ENCODE measurements at places on chromosomes 2 and 18. TPM values are rescaled to one million over a fixed set of nuclear protein-coding genes. Genes with fewer than 3 reads are reported as not detected.

The BMP10 gene
- not detected for total RNA-seq

The SH3RF3 gene
- total RNA-seq = 3.9 TPM

The ZC3H6 gene
- total RNA-seq = 29.9 TPM

The HAUS1 gene
- 16.7 TPM for total RNA-seq

The INSIG2 gene
- total RNA-seq = 16.9 TPM

The HOXD13 gene
- not detected for total RNA-seq

The MYO1B gene
- total RNA-seq = 0.70 TPM

The NCL gene
- 461 TPM for total RNA-seq

The GNLY gene
- 89.8 TPM for total RNA-seq

The FABP1 gene
- total RNA-seq = 0.73 TPM

The FHL2 gene
- total RNA-seq = 0.56 TPM

The C2orf81 gene
- total RNA-seq = 9.5 TPM

The SDC1 gene
- total RNA-seq = not detected

The ZNF2 gene
- total RNA-seq = 7.8 TPM

The CLEC4F gene
- not detected for total RNA-seq

The ZNF521 gene
- total RNA-seq = 1.4 TPM

The SLC16A14 gene
- 0.41 TPM for total RNA-seq

The RUFY4 gene
- total RNA-seq = 0.65 TPM

The SERPINB10 gene
- total RNA-seq = not detected

The GPR35 gene
- total RNA-seq = 13.2 TPM

The DES gene
- total RNA-seq = 1.3 TPM

The NEURL3 gene
- not detected for total RNA-seq

The SCN7A gene
- 0.03 TPM for total RNA-seq

The KCNIP3 gene
- not detected for total RNA-seq

The PLEKHH2 gene
- 1.8 TPM for total RNA-seq

The HOXD8 gene
- total RNA-seq = not detected

The CCL20 gene
- total RNA-seq = 1.8 TPM

The LBX2 gene
- total RNA-seq = 0.59 TPM

The VIL1 gene
- total RNA-seq = 0.51 TPM

The ANKRD30BL gene
- total RNA-seq = not detected

The OTOF gene
- 2.8 TPM for total RNA-seq

The UGT1A4 gene
- total RNA-seq = not detected

The ACMSD gene
- not detected for total RNA-seq

The RND3 gene
- 0.66 TPM for total RNA-seq

The PIAS2 gene
- 30.3 TPM for total RNA-seq

The MEP1B gene
- total RNA-seq = not detected

The KIAA2012 gene
- not detected for total RNA-seq

The SULT1C4 gene
- total RNA-seq = not detected

Data from T-cell (primary cell).